CD4-positive, alpha-beta T cell treated with Interleukin-2 at 100 ng/mL for 4 hours (primary cell): ENCODE measurements at places on chromosomes 5 and 9.

DNA sequence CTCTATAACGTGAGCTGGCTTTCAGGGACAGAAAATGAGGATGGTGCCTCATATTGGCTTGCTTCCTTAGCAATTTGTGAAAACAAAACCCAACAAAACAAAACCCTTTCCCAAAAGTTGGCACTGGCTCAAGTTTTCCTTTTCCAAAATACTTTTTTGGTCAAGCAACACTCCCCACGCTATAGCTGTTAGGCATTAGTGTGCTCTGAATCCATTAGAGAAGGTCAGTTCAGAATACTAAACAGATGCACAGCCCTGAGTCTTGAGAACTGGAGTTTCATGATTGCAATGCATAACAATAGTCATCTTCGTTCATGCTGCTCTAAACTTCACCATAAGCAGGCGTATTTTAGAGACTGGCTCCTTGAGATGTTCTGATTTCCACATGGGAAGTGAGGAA is 172.0 kb upstream of the KLF9 start:
- DNase-seq, result no peak

DNA sequence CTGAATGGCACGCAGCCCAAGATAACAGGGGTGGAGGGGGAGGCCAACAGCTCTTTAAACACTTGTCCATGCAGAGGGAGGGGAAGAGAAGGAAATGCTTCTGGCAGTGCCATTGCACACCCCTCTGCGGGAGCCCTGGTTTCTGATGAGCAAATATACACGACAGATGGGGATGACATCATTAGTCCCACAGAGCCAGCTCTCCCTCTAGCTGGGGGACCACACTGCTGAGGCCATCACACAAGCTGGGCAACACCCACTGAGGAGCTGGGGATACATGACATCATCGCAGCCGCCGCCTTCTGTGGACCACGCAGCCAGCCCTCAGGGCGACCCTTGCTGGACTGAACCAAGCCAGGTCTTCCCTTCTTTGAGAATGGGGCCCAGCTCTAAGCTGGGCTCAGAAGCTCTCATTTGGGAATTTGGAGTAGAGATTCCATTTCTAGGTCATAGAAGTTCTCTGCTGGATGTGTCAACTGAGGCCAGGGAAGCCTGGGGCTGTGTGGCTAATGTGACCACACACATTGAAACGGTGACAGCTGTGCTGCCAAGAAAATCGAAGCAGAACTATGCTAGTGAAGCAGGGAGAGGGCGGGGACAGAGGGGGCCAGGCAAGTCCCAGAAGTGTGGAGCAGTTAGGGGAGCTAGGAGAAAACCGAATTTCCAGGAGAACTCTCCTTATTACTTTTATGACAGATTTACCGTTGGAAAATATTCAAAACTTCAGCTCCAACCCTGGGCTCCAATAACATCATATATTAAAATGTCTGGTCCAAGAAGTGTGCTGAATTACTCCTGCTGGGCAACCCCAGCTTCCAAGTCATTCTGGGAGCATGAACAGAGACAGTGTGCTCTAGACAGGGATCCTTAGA is 79.5 kb downstream of the PRRT1B start:
- DNase-seq, result no peak

GRCh38 chr9:135501261-135502167 is 1.0 kb downstream of the MRPS2 start:
- no peak for DNase-seq

DNA sequence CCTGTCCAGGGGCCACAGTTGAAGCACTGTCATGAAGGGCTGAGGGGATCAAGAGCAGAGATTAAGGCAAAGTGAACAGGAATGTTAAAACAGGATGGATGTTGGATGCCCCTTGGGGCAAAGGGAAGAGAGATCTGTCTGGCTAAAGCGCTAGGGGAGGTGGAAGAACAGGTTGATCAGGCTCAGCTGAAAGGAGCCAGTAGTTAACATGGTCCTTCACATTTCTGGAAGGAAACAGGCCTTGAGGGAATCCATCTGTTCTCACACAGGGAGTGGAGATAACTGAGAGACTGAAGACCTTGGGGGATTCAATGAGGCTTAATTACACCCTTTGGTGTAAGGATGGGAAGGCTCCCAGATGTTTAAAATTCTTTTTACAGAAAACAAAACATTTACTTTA is 5.8 kb downstream of the HAPLN1 start:
- no peak for DNase-seq

GRCh38 chr5:53877243-53877642 is 316.8 kb downstream of the NDUFS4 start:
- no peak for DNase-seq

GRCh38 chr9:108185613-108186012 is 670.2 kb downstream of the ACTL7B start:
- no peak for DNase-seq

DNA sequence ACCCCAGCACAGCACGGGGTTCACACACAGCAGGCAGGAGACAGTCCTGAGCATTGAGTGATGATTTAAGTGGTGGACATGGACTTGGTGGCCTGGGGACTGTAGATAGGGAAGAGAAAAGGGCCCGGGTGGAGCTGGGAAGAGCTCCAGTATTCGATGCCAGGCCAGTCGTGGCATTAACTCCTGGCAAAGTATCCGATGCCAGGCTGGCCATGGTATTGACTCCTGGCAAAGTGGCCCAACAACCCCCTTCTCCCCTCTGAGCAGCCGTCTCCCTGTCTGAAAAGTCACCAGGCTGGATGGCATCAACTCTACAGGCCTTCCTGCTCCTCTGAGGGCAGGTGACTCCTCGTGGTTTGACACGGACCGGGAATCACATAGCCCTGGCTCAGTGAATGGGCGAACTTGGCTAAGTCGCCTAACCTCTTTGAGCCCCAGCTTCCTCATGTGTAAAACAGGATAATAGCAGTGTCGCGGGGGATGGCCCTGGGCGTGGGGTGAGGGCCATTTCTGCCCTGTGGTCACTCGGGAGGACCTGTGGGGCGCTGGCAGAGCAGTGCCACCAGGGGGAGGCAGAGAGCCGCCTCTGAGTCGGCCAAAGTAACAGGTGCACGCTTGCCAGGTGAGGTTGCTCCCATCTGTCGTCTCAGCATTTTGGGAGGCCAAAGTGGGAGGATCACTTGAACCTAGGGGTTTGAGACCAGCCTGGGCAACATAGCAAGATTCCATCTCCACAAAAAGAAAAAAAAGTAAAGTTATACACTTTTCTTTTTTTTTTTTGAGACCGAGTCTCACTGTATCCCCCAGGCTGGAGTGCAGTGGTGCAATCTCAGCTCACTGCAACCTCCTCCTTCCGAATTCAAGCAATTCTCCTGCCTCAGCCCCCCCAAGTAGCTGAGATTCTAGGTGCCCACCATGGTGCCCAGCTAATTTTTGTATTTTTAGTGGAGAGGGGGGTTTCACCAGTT is 5.7 kb upstream of the SEC16A start:
- DNase-seq, result peak; percentile 76

DNA sequence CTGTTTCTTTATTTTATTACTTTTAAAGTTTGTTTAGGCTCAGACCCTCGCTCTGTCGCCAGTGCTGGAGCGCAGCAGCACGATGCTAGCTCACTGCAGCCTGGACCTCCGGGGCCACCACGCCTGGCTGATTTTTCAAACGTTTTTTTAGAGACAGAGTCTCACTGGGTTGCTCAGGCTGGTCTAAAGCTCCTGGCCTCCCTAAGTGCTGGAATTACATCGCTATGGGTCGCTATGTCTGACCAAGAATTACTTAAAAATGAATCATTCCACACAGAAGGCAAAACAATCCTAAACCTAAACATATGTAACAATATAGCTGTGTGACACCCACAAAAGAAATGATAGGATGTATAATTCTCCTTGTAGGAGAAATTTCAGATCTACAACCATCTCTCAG is 86.9 kb upstream of the SIMC1 start:
- no peak for DNase-seq

- DNase-seq, result no peak
These were observed 853.3 kb downstream of the MAT2B start for GRCh38 chr5:164358531-164359259.

- no peak for DNase-seq
These were observed 38.3 kb downstream of the LRSAM1 start for GRCh38 chr9:127489471-127490115.

- no peak for DNase-seq
These were observed 64.2 kb downstream of the SLC44A1 start for GRCh38 chr9:105308461-105309341.

- no peak for DNase-seq
These were observed 18.4 kb downstream of the UBE2QL1 start for GRCh38 chr5:6466975-6467567.

GRCh38 chr9:86262492-86262891 is 3.0 kb upstream of the C9orf153 start:
- DNase-seq, result no peak

- DNase-seq, result no peak
These were observed 111.6 kb downstream of the PRELID2 start for GRCh38 chr5:145723516-145723915.

GRCh38 chr5:157494178-157494832 is 34.3 kb downstream of the NIPAL4 start:
- DNase-seq, result no peak

- DNase-seq, result no peak
These were observed 15.2 kb downstream of the ERP44 start for GRCh38 chr9:100083448-100084127.

GRCh38 chr5:172685091-172685490 is 44.0 kb downstream of the NEURL1B start:
- DNase-seq, result no peak

GRCh38 chr5:34844106-34844505 is 5.1 kb downstream of the TTC23L start:
- DNase-seq, result no peak

- no peak for DNase-seq
These were observed 3.3 kb upstream of the PURA start for GRCh38 chr5:140110646-140110957.

DNA sequence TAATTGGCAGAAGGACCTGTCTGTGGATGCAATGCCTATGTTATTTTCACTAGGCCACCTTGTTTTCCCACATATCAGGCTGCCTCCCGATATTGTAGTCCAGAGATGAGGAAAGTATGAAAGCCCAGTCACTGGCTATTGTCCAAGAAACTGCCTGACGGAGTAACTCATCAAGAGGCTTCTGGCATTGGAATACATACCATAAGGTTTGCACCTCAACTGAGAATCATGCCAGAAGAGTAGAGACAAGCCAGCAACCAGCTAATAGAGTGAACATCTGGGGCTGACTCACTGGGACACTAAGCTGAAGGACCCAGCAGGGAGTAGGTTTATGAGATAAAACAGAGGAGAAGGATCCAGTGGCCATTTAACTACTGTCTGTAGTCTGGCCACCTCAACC is 137.2 kb upstream of the FST start:
- no peak for DNase-seq

DNA sequence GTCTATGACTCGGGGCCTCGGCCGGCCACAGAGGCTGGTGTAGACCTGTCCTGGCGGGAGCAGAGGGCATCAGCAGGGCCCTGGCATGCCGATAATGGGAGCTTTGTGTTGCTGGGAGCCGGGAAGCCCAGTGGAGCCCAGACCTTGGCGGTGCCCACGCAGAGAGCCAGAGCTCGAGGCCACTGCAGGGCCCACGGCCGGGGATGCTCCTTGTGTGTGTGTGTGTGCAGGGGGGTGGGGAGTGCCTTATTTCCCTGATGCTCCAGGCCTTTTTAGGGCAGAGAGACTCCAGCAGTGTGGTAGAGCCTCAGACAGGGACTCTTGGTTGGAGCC is 5.4 kb upstream of the SLC6A18 start:
- DNase-seq, result no peak

GRCh38 chr5:118791926-118792734 is 196.2 kb downstream of the DTWD2 start:
- peak; percentile 25 for DNase-seq

- DNase-seq, result peak; percentile 87
These were observed 52.4 kb downstream of the USP20 start for GRCh38 chr9:129887334-129888292.

DNA sequence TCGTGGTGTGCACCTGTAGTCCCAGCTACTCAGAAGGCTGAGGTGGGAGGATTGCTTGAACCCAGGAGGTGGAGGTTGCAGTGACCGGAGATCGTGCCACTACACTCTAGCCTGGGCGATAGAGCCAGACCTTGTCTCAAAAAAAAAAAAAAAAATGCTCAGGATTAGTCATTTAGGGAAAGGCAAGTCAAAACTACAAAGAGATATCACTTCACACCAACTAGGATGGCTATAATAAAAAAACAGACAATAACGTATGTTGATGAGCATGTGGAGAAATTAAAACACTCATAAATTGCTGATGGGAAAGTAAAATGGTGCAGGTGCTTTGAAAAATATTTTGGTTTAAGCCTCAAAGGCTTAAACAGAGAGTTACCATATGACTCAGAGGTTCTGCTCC is 6.3 kb upstream of the ANKRD34B start:
- DNase-seq, result no peak

DNA sequence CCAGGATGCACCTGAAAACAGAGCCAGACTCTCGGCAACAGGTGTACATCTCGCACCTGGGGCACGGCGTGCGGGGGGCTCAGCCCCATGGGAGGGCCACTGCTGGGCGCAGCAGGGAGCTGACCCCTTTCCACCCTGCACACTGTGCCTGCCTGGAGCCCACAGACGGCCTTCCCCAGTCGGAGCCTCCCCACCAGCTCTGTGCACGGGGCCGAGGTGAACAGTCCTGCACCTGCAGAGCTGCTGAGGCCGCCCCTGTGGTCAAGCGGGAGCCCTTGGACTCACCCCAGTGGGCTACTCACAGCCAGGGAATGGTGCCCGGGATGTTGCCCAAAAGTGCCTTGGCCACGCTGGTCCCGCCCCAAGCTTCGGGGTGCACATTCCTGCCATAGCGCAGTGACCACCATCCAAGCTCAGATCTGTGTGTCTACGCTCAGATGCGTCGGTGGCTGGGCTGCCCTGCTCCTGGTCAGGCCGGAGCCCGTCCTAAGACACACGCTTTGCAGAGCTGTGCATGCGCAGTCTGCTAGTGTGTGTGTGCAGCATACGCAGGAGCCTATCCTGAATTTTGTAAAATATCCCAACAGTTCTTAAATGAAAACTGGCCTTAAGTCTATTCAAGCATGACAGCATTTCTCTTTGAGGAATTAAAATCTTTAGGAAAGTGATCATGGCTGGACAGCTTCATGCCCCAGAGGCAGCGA is 8.4 kb upstream of the EXOC3 start:
- DNase-seq, result no peak

GRCh38 chr5:125370461-125371205 is 624.2 kb upstream of the ZNF608 start:
- DNase-seq, result no peak

GRCh38 chr5:79567926-79568549 is 44.2 kb upstream of the TENT2 start:
- DNase-seq, result no peak

- no peak for DNase-seq
These were observed 682.8 kb upstream of the WWC1 start for GRCh38 chr5:167608390-167609272.

GRCh38 chr9:18676525-18676924 is 202.6 kb downstream of the ADAMTSL1 start:
- DNase-seq, result no peak

GRCh38 chr5:76021936-76022584 is 61.1 kb upstream of the SV2C start:
- DNase-seq, result no peak
